ENCODE measurements at places on chromosomes 11 and 22.
A peak's percentile ranks its signal among the peaks of the same experiment; 100 is the strongest.

DNA sequence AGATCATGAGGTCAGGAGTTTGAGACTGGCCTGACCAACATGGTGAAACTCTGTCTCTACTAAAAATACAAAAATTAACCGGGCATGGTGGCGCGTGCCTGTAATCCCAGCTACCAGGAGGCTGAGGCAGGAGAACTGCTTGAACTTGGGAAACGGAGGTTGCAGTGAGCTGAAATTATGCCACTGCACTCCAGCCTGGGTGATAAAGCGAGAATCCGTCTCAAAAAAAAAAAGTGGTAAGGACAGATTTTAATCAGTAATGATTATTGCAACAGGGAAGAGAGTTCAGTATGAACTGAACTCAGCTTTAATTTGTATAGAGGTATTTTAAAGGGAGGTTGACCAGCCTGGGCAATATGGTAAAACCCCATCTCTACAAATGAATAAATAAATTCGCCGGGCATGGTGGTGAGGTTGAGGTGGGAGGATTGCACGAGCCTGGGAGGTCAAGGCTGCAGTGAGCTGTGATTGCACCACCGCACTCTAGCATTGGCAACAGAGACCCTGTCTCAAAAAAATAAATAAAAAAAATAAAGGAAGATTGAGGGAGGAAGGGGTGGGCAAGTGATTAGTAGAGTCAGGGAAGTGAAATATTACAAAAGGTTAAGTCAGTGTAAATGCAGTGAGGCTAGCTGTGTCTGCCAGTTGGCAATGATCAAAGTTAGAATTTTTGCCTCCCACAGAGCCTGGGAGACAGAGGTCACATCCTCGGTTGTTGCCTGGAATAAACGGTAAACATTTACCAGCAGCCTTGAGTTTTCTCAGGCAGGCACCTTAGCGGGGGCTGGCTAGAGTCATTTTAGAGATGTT, 2.6 kb upstream of the MCM5 start:
- no peak for DNase-seq

DNA sequence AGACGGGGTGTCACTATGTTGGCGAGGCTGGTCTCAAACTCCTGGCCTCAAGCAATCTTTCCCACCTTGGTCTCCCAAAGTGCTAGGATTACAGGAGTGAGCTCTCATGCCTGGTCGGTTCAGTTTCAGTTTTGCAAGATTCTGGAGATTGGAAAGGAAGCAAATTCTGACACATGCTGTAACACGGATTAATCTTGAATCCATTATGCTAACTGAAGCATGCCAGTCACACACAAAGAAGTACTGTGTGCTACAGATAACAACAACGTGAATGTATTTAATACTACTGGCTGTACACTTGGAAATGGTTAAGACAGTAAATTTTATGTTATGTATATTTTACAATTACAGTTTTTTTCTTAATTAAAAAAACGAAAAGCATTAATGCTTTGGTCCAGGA, 107.6 kb downstream of the MED15 start:
- no peak for DNase-seq

- peak; percentile 32 for DNase-seq
Measured at GRCh38 chr22:42331014-42331413, 60.6 kb upstream of the TCF20 start.

GRCh38 chr11:130554241-130555055, 106.0 kb downstream of the ADAMTS15 start:
- no peak for DNase-seq

DNA sequence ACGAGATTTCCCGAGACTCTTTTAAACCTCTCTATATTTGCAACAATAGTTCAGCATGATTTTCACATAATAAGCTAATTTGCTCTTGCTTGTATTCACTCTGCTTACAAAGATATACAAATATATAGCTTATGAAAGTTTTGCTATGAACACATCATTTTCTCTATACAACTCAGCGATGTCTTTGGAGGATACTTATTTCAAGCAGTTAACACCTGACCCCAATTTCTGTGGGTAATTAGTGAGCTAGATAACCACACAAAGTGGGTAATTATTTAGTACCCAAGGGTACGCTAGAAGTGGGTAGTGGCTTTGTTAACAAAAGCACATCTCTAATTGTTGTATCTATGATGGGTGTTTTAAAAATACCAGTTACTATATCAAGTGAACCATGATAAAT, 12.3 kb downstream of the BLID start:
- no peak for DNase-seq

GRCh38 chr11:83282084-83282716, 4.0 kb downstream of the CCDC90B start:
- peak; percentile 45 for DNase-seq

- no peak for DNase-seq
Measured at GRCh38 chr22:43099095-43099494, 9.9 kb upstream of the TTLL1 start.

DNA sequence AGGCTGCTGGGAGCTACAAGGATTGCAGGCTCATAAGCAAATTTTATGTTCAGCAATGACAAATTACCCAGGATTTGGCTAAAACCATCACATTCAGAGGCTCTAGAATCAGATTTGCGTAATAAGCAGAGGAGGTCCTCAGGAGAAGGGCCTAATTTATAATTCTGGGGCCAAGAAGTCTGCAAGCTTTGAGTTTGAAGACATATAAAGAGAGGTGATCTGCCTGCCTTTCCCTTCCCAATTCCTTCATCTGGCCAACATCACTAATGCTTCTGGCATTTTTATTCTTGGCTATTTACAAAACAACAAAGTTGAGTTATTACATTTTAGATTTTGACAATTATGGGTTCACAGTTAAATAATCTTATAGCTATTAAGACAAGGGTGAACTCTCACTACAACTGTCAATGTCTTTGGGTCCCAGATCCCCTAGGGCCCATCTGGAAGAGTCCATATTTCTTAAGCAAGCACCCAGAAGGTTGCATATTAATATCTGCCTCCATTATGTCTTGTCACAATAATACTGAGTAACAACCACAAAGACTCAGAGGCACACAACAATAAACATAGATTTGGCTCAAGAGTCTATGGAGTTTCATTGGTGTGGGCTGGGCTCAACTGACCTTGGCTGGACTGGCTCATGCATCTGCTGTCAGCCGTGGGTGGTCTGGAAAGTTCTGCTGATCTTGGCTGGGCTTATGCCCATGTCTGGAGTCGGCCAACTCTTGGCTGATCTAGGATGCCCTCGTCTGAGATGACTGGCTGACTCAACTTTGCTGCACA, 67.2 kb upstream of the CD82 start:
- DNase-seq: no peak

DNA sequence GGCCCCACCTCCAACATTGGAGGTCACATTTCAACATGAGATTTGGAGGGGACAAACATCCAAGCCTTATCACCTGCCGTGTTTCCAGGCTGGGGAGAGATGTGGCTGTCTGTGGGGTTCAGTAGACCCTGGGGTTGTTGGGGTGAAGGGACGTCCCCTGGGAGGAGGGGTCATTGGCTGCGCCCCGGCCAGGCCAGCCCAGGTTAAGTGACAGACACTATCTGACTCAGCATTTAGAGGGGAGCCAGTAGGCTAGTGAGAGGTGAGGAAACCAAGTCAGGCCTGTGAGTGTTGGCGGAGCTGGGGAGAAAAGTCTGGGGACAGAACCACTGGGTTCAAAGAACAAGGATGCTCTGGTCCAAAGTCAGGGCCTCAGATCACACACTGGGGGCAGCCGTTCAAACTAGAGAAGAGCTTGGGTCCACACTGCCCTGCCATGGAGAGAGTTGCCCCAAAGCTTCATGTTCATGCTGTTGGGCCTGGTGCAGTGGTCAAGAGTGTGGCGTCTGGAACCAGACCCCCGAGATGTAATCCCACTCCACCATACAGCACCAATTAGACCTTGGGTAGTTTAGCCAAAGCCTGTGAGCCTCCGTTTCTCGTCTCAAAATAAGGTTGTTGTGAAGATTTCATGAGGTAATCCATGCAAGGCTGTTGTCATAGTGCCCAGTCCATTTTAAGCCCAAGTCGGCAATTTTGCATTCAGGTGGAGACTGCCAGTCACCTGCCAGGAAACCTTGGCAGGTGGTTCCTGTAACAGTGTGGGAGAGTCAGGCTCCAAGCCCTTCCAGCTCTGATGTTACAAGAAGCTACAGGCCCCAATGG, 1289.6 kb downstream of the TBC1D22A start:
- DNase-seq: no peak

DNA sequence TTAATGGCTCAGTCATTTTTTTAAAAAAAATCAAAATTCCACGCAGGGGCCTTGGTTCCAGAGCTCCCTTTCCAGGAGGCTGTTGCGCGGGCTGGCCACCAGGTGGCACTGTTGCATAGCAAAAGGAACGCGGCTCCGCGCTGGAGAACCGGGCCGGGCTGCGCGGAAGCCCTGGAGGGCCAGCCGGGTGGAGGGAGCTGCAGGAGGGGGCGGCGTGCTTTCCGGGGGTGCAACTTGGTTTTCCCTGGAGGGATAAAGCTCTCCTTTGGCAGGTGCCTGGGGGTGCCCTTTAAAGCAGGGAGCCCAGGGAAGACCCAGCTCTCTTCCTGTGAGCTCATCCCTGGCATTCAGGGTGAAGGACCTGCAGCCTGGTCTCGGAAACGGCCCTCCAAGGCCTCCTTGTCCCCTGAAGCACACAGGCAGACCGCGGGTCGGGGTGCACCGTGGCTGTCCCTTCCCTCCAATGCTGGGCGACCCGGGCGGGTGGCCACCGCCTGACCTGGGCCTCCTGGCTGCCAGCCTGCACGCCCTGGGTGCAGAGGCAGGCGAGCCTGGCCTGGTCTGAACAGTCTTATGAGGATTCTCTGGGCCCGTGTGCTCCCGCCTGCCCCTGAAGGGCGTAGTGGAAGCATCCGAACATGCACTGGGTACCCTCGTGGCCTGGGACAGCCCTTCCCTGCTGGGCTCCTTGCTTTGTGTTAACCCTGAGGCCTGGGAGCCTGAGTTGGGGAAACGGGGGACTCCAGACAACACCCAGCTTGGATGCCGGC, 23.4 kb downstream of the KRTAP5-5 start:
- peak; percentile 95 for DNase-seq

DNA sequence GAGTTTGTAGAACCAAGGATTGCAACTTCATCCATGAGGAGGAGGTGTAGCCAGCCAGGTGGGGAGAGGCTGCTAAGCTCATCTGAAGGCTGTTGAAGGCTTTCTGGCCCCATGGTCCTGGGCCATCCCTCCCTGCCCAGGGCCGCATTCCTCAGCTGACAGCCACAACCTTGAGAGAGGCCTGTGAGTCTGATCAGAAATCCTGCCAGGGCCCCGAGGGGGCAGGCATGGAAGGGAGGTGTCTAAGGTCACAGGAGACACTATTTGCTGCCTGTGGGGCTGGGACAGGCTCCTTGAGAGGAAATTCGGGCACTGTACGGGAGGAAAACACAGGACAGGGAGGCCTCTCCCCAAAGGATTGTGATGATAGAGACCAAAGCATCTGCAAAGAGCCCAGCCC, 88.1 kb upstream of the IGLL5 start:
- no peak for DNase-seq

DNA sequence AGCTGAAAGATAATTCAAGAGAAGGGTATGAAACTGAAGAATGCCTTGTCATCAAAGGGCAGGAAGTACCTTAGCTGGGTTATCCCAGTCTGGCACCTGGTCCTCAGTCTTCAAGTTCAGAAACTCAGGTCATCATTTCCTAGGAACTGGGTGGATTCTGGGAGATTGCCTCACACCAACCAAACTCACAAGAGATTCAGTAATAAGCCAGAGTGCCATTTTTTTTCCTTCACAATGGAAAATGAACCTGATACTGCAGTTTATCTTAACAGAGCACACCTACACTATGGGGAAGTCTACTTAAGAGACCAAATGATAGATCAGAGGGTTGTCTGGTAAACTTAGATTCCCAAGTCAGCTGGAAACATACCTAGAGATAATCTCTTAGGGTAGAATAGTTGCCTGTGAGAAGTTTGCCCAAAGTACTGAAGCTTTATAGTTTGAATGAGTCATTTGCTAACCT, 3.8 kb upstream of the BUD13 start:
- no peak for DNase-seq

GRCh38 chr11:95088946-95089619, 563 bp upstream of the ENDOD1 start:
- DNase-seq: no peak

DNA sequence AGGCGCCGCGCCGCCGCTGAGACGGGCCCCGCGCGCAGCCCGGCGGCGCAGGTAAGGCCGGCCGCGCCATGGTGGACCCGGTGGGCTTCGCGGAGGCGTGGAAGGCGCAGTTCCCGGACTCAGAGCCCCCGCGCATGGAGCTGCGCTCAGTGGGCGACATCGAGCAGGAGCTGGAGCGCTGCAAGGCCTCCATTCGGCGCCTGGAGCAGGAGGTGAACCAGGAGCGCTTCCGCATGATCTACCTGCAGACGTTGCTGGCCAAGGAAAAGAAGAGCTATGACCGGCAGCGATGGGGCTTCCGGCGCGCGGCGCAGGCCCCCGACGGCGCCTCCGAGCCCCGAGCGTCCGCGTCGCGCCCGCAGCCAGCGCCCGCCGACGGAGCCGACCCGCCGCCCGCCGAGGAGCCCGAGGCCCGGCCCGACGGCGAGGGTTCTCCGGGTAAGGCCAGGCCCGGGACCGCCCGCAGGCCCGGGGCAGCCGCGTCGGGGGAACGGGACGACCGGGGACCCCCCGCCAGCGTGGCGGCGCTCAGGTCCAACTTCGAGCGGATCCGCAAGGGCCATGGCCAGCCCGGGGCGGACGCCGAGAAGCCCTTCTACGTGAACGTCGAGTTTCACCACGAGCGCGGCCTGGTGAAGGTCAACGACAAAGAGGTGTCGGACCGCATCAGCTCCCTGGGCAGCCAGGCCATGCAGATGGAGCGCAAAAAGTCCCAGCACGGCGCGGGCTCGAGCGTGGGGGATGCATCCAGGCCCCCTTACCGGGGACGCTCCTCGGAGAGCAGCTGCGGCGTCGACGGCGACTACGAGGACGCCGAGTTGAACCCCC, 798 bp downstream of the BCR start:
- no peak for DNase-seq

DNA sequence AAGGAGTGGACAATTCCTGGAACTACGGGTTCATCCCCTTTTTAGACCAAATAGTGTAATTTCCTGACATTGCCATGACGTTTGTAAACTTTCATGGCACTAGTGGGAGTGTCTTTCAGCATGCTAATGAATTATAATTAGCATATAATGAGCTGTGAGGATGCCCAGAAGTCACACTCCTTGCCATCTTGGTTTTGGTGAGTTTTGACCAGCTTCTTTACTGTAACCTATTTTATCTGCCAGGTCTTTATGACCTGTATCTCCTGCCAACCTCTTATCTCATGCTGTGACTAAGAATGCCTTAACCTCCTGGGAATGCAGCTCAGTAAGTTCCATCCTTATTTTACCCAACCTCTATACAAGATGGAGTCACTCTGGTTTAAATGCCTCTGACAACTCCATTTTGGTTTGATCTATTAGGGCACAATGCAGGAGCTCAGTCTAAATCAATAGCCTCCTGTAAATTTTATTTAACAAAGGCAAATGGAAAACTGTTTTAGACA, 20.7 kb downstream of the OR10A6 start:
- DNase-seq: no peak

GRCh38 chr11:36509201-36509639, 852 bp downstream of the TRAF6 start:
- peak; percentile 15 for DNase-seq

Data from GM03348 (cell line).